Stimulated activated CD4-positive, alpha-beta T cell treated with anti-CD3 and anti-CD28 coated beads, Interleukin-1b, Interleukin-23, amount 100 ng/mL, for 4 hours (primary cell): ENCODE measurements at places on chromosomes 11 and 22.

DNA sequence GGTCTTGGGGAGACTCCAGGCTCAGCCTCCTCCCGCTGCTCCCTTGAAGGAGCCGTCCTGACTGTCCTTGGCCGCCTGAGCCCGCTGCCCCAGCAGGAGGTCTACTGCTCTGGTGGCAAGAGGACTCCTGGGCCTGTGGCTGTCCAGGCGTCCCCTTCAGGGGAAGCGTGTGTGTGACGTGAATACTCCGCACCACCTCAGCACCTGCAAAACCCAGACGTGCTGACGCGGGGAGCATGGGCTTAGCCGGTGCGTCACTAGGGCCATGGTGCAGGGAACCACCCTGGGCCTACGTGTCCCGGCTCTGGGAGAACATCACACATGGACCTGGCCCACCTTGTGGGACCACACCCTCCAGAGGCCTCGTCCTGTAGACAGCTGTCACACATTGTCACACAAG lies 30.2 kb upstream of the BRSK2 start:
- no peak for DNase-seq

GRCh38 chr11:11798586-11799438 lies 43.0 kb upstream of the USP47 start:
- peak; percentile 69 for DNase-seq

- DNase-seq = no peak
Measured at GRCh38 chr22:20000246-20001081, 16.2 kb downstream of the ARVCF start.

DNA sequence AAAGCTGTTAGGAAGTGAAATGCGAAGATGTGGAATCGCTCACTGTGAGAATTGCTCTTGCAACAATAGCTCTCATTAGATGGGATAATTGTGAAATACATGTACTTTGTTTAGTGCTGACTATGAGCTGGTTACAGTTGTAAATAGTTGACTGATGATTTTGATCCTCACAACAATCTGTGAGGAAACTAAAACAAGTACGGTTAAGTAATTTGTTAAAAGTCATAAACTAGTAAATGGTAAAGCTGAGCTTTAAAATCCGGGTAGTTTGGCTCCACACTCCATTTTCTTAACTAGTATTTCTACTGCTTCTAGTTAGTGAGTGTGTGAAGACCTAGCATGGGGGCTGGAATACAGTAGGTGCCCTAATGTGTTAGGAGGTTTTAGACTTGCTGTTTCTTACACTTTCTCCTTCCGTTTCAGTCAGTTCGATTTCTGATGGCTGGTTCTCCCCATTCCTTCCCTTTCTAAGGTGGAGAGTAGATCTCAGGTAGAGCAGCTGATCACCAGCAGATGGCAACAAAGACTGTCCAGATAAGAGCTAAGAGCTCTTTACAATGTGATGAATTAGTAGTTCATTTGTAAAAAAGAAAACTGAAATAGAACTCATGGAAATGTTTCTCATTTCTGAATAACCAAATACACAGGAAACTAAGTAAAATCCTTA lies 16.3 kb upstream of the CYP2R1 start:
- DNase-seq = no peak

DNA sequence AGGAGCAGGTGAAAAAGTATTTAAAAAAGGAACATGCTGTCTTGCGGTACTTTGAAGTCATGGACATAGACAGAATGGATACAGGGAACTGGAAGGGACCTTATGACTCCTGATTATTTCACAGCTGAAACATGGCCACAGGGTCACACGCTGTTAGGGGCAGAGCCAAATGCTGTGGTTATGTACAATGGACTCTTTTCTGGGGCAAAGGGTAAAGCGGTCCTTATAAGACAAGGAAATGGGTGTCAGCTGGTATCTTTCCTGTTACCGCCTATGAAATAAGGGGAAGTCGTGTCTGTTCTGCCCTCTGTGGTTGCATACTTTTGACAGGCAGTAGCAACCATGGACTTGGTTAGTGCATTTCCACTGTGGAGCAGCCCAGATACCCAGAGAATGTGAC lies 12.8 kb upstream of the ST14 start:
- DNase-seq = no peak

- no peak for DNase-seq
Measured at GRCh38 chr22:47435204-47435487, 672.7 kb downstream of the TBC1D22A start.

DNA sequence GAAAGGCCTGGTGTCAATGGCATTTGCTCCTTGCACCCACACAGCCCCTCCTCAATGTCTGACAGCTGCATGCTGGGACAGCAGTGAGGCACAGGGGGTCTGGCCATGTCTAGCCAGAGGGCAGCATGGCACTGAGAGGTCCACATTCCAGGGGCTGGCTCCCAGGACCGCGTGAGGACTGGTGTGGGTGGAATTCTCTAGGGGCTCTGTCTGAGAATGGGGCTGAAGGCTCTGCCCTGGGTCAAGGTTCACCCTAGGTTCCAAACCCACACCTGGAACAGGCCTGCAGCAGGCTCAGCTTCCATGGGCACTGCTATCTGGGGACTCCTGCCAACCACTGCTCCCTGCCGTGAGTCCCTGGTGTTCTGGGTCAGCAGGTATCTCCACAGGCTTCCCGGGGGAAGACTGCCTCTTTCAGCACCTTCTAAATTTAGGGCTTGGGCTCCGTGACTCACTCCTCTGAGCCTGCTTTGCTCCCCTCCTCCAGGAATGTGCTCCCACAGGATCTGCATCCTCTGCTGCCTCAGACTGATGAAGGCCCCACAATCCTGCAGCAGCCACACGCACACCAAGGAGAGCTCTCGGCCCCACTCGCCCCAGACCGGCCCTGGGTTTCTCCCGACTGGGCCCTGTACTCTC lies 4.2 kb downstream of the STARD10 start:
- no peak for DNase-seq

GRCh38 chr11:35343033-35343598 lies 76.2 kb downstream of the SLC1A2 start:
- DNase-seq = no peak
